ENCODE measurements at places on chromosomes 1 and 21.

DNA sequence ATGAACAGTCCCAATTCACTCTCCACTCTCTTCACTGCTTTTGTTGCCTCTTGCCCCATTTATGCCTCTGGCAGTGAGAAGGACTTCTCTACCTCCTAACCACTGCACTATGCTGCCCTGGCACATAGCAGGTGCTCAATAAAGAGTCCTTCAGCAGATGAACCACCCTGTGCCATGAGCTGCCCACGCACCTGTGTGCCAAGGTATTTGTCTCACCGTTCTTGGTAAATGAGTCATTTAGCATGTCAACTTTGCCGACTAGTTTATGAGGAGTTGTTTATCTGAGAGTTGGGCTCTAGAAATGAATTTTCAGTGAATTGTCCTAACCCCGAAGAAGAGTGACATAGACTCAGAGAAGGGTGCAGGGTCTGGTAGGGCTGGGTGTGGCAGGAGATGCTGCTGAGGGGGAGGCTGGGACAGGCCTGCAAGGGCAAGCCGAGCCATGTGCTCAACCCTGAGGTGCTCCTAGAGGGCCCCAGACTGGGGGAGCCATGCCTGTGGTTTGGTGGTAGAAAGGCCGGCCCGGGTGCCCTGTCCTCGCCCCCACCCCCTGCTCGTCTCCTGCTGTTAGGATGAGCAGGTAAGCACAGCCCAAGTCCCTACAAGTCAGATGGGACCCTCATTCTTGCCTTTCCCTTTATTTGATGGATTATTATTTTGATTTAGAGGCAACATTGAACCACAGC is 654.5 kb downstream of the MATN1 start:
- no peak for DNase-seq

GRCh38 chr1:56424744-56425493 is 154.4 kb downstream of the PLPP3 start:
- DNase-seq: peak; percentile 68

- DNase-seq: no peak
These were observed 350.7 kb downstream of the NTNG1 start for GRCh38 chr1:107491582-107491981.

- peak; percentile 54 for DNase-seq
These were observed 6.5 kb upstream of the NPL start for GRCh38 chr1:182783068-182783467.

DNA sequence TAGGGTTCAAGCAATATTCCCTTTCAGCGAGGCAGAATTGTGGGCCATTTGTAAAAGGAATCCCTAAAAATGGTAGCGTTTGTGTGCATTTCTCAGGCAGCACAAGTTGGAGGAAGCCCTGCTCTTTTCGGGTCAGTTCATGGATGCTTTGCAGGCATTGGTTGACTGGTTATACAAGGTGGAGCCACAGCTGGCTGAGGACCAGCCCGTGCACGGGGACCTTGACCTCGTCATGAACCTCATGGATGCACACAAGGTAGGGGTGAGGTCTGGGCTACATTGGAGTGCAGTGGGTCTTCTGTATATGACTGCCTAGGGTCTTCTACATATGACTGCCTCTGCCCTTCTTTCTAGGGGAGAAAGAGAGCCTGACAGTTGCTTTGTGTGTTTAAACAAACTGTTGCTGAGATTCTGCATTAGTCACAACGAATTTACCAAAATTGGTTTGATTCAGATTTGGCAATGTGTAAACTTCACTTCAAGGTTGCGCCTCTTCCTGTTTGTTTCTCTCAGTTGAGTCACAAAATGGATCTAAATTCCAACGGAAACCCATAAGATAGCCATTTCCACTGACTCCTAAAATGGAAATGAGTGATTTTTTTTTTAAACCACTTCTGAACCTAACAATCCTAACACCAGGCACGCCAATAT is 40.4 kb upstream of the BMP8A start:
- no peak for DNase-seq

- DNase-seq: no peak
These were observed 4.9 kb downstream of the CR2 start for GRCh38 chr1:207459008-207459407.

DNA sequence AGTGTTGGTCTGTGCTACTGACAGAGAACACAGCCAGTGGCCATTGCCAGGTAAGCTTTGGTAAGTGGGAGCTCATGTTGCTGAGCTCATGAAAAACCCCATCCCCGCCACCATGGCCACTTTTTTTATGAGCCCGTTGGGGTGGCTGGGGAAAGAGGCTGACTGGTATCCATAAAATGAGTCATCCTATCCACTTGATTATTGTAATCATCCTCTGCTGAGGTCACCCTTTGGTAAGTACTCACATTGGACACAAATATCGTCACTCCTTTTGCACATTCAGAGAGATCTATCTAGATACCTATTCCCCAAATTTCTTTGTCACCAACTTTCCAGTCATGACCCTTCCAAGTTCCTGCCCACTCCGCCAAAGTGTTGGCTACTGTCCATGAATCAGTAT is 22.0 kb downstream of the SLAMF7 start:
- DNase-seq: no peak

DNA sequence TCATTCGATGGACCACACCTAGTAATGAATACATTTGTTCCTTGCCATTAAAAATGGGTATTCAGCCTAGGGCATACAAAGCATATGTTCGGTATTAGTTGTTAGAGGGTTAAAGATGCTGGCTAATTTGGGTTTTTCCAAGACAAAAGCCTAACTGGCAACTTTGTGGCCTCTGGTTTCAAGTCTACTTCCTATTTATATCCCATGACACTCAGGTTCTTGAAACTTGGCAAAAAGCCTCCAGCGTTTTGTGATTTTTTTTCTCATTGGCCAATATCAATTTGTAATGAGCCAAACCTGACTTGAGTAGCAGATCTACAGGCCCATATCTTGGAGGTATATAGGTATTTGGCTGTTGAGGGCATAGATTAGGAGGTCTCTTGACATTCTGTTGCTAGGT is 75.3 kb downstream of the C1orf21 start:
- no peak for DNase-seq

- no peak for DNase-seq
These were observed 108.8 kb downstream of the NPHP4 start for GRCh38 chr1:5883129-5884048.

DNA sequence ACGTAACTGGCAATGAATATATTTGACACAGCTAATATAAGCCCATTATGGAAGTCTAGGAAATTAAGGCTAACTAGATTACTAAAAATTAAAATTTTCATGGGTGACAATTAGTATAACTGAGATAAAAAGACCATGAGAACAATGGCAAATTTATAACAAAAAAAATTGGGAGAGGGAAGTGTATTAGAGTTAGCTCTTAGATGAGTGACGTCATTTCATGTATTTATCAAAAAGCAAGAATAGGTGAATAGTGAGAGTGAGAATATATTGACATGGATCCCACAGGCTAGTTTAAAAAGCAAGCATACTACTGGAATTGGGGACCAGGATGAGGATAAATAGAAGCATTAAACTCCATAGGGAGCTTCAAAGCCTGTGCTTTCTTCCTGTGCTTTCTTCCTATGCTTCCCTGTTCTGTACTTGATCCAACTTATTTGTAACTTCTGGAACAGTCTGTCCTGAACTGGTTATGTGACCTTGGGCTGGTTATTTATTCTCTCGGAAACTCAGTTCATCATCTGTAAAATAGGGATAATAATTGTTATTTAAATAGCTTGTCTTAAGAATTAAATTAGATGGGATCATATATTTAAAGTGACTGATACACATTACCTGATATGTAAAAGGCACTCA is 9.1 kb downstream of the BCL9 start:
- DNase-seq: no peak

DNA sequence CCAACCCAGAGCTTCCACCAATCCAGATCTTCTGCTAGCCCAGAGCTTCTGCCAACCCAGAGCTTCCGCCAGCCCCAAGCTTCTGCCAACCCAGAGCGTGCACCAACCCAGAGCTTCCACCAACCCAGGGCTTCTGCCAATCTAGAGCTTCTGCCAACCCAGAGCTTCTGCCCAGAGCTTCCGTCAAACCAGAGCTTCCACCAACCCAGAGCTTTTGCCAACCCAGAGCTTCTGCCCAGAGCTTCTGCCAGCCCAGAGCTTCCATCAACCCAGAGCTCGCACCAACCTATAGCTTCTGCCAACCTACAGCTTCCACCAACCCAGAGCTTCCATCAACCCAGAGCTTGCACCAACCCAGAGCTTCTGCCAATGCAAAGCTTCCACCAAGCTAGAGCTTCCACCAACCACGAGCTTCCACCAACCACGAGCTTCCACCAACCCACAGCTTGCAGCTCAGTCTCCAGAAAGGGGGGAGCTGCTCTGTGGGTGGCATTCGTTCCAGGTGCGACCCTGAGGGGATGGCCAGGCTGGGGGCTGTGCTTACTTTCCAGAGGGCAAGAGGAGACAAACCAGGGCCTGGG is 23.8 kb downstream of the CRYAA start:
- DNase-seq: no peak
